NCI-H524 treated with DMSO at 0.1 percent for 48 hours (cell line): ENCODE measurements at places on chromosomes 1 and 21.

DNA sequence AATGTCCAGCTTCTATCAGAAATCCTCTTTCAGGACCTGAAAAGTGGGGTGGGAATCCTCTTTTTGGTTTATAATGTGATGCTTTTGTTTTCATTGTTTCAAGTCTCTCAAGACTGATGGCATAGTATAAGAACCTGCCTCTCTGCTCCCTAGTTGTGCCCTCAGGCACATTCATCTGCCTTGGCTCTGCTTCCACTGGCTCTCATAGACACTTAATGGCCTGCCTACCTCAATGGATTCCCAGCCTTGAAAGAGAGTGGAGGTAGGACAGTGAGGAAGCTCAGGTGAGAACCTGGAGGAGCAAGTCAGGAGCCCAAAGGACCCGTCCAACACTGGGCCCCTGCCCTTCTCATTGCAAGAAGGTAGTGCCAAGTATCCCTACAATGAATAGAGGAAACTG lies 4.8 kb downstream of the TTLL7 start:
- no peak for DNase-seq

DNA sequence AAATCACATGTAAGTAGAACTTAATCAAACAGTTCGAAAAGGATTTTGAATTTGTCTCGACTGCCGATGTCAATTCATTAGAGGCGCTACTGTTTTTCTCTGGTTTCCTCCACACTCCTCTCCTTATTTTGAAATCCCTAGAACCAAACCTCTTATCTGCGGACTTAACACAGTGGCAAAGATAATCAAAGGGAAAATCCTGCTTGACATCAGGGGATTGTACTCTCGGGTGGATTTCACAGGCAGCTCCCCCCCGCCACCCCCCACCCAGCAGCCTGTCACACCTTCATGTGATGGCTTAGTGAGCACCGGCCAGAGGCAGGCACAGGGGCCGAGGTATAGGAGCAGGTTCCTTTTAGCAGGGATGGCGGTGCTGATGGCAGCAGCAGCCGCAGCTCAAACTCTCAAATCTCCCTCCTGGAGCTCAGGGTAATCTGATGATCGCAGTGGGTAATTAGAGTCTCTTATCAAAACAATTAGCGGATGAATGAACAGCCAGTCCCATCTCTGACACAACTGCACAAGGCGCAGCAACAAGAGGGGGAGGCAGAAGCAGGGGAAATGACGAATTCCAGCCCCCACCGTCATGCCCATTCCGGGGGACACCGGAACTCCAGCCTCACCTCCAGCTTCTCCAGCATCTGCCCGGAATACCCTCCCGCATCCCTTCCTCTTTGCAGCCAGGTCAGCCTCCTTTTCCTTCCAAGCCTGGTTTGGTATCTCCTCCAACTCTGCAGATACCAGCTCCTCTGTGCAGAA lies 80.3 kb downstream of the SSBP3 start:
- DNase-seq: peak; percentile 76

- DNase-seq: no peak
Observed at GRCh38 chr1:60621368-60621851, 461.0 kb upstream of the NFIA start.

DNA sequence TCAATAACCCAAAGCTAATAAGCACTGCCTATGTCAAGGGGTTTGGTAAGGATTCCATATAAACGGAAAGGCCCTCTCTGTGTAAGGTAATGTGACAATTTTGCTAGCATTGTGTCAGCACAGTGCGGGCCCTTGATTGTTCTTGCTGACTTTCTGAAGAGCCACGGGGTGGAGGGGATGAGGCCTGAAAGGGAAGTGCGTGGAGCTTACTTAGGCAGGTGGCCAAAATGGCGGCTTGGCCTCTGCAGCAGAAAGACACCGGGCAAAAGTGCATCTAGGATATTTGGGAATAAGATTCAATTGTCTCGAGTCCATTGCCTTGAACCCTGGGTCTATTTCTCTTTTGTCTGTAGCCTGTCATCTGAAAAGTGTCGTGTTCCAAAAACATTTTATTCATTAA lies 114.3 kb downstream of the TGFB2 start:
- no peak for DNase-seq

- DNase-seq: no peak
Observed at GRCh38 chr21:35400233-35400939, 351.3 kb upstream of the RUNX1 start.
